CD8-positive, alpha-beta memory T cell (primary cell): ENCODE measurements at places on chromosomes 11 and 22. TPM values are rescaled to one million over a fixed set of nuclear protein-coding genes. Genes with fewer than 3 reads are reported as not detected.

DNA sequence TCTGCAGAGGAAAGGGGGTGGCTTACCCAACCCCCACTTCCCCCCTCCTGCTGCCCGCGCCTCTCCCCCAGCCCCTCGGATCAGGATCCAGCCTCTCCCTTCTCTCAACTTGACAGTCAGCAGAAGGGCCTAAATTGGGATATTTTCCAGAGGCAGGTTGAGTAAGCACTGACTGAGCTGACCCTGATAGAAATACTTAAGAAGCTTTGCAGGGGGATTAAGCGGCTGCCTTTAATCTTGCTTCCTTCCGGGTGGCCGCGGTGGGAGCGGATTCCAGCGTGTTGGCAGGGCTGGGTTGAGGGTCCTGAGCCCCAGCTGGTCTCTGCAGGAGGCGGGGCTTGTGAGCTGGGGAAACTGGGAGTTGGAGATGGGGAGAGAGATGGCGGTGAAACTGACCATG lies 445.2 kb downstream of the NTM start:
- H3K27ac ChIP-seq: no peak overlapping the region
- no peaks in the 10 kb centered on the region for H3K27me3 ChIP-seq
- no peak overlapping the region for H3K4me3 ChIP-seq
- no peaks in the 10 kb centered on the region for H3K36me3 ChIP-seq

- no peak for DNase-seq
- no peak overlapping the region for H3K27ac ChIP-seq
- H3K27me3 ChIP-seq: no peaks in the 10 kb centered on the region
Observed at GRCh38 chr11:1158681-1159487, 1.1 kb downstream of the MUC5AC start.

DNA sequence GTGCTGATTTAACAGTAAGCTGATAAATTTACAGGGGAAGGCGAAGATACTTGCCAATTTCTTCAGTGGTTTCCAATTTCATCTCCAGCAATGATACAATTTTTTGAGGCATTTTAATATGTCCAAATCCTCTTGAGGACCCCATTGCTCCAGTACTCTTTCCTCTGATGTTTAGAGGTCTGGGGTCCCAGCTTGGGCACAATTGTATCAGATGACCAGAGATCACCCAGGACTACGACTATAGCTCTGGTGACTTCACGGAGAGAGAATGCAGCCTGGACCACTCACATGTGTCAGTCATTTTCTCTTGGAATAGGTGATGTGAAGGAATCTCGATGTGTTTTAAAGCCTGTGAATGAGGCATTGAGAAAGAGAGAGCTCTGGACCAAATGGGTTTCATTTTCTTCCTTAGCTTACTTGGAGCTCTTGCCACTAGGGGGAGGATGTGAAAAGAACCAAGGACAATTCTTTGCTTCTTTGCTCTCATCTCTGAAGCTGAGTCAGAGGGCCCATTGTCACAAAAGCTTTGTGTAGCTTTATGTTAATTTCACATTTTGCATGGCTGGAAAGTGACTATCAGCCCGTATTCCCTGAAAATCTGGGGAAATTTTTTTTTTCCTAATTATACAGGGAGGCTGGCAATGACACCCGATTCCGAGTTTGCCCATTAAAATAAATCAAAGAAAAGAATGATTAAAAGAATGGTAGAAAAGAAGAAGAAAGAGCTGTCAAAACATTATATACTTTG lies 6.7 kb upstream of the CCDC90B start:
- no peaks in the 10 kb centered on the region for H3K4me1 ChIP-seq
- H3K27me3 ChIP-seq: no peaks in the 10 kb centered on the region
- no peaks in the 10 kb centered on the region for H3K36me3 ChIP-seq
- peak; percentile 47 for DNase-seq
- no peak overlapping the region for H3K27ac ChIP-seq

Gene PPFIBP2
- 3.9 TPM for total RNA-seq

- no peak overlapping the region for H3K27ac ChIP-seq
- no peak for DNase-seq
- no peak overlapping the region for H3K4me3 ChIP-seq
- peaks cover 17% of the 10 kb centered on the region for H3K36me3 ChIP-seq
- no peaks in the 10 kb centered on the region for H3K4me1 ChIP-seq
Observed at GRCh38 chr11:74980634-74981033, 8.1 kb upstream of the NEU3 start.

DNA sequence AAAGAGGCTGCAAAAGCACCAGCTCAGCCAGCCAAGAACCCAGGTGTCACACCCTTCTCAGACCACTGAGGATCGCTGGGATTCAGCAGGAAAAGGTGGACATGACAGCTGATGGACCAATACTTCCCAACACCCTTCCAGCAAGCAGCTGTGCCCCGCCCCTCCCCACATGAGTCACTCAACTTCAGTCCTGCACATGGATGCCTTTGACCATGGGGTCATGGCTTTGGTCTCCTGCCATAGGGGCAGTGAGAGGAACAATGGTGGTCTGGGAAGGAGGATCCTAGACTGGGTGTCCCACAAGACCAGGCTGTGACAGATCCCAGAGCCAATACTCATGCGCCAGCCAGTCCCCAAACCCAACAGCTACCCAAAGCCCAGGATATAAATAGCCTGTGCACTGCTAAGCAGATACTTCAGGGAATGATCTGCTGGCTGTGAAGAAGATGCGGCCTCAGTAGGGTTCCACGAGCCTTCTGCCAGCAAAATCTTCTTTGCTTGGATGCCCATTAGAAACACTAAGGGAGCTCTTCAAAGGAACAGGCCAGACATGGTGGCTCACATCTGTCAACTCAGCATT lies 5.5 kb upstream of the RGL4 start:
- no peaks in the 10 kb centered on the region for H3K36me3 ChIP-seq
- H3K27ac ChIP-seq: no peak overlapping the region
- DNase-seq: no peak
- no peaks in the 10 kb centered on the region for H3K27me3 ChIP-seq
- no peak overlapping the region for H3K4me3 ChIP-seq
- no peaks in the 10 kb centered on the region for H3K4me1 ChIP-seq

Gene CSTF3
- total RNA-seq: 37.7 TPM

DNA sequence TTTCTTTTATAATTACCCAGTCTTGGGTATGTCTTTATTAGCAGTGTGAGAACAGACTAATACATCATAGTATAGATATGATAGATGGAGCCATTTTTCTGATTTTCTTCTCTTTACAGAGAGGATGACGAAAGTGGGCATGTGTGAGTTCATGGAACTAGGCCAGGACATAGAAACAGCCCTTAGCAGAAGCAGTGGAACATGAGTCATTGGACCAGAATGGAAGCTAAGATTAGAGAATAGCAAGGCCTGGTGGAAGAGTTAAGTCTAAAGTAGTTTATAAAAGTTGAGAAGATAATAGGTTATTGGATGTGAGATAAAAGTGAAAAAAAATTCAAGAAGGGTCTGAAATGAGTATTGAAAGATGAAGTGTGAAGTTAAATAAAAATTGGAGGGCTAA lies 97.0 kb upstream of the MPPED2 start:
- H3K36me3 ChIP-seq: no peaks in the 10 kb centered on the region
- no peak for DNase-seq
- no peaks in the 10 kb centered on the region for H3K4me1 ChIP-seq

Gene ZFP91
- 61.0 TPM for total RNA-seq

DNA sequence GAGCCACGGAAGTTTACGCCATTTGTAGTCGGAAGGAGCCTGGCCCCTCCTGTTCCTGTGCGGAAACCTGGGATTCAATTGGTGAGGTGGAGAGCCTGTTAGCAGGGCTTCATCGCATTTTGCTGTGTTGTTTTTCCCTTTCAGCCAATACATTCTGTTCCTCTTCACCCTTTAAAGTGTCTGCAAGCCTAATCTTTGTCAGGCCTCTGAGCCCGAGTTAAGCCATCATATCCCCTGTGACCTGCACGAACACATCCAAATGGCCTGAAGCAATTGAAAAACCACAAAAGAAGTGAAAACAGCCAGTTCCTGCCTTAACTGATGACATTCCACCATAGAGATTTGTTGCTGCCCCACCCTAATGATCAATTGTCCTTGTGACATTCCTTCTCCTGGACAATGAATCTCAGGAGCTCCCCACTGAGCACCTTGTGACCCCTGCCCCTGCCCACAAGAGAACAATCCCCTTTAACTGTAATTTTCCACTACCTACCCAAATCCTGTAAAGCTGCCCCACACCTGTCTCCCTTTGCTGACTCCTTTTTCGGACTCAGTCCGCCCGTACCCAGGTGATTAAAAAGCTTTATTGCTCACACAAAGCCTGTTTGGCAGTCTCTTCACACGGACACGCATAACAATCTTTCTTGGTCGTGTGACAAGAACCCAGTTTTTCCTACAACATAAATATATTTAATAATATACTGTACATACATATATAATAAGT lies 37.1 kb upstream of the MMP12 start:
- H3K27ac ChIP-seq: no peak overlapping the region
- no peaks in the 10 kb centered on the region for H3K4me1 ChIP-seq
- no peak for DNase-seq
- H3K27me3 ChIP-seq: no peaks in the 10 kb centered on the region

GRCh38 chr11:119849872-119850271 lies 120.9 kb upstream of the NECTIN1 start:
- no peak overlapping the region for H3K4me3 ChIP-seq
- H3K27me3 ChIP-seq: no peaks in the 10 kb centered on the region
- H3K4me1 ChIP-seq: no peaks in the 10 kb centered on the region
- DNase-seq: no peak
- no peaks in the 10 kb centered on the region for H3K36me3 ChIP-seq

- H3K4me1 ChIP-seq: no peaks in the 10 kb centered on the region
- no peak for DNase-seq
- no peak overlapping the region for H3K4me3 ChIP-seq
- no peak overlapping the region for H3K27ac ChIP-seq
Observed at GRCh38 chr22:50089231-50089630, 575 bp upstream of the MOV10L1 start.

Gene TMEM126A
- 73.0 TPM for total RNA-seq

- H3K4me1 ChIP-seq: no peaks in the 10 kb centered on the region
- no peaks in the 10 kb centered on the region for H3K27me3 ChIP-seq
- H3K27ac ChIP-seq: no peak overlapping the region
- DNase-seq: no peak
- no peak overlapping the region for H3K4me3 ChIP-seq
Observed at GRCh38 chr11:129989149-129989813, 13.4 kb downstream of the PRDM10 start.

DNA sequence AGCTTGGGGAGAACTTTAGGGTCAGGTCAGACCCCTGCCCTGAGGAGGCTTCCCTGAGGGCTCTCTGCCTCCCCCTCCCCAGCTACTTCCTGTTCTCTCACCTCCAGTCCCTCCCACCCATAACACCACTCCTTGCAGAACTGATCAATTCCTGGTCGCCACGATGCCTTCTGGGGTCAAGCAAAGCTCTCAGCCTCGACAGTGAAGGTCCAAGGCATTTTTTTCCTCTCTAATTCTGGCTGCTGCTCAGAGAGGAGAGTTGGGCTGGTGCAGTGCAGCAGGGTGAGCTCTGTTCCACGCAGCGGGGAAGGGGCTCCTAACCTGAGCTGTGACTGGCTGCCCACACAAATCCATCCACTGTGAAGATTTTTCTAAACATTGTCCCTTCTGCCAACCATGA lies 628.4 kb downstream of the BRD1 start:
- no peak for DNase-seq
- H3K4me3 ChIP-seq: no peak overlapping the region
- no peak overlapping the region for H3K27ac ChIP-seq
- H3K27me3 ChIP-seq: no peaks in the 10 kb centered on the region

- no peaks in the 10 kb centered on the region for H3K4me1 ChIP-seq
- no peaks in the 10 kb centered on the region for H3K27me3 ChIP-seq
- no peak overlapping the region for H3K4me3 ChIP-seq
- no peaks in the 10 kb centered on the region for H3K36me3 ChIP-seq
Observed at GRCh38 chr22:31127181-31127772, 4.5 kb downstream of the INPP5J start.

Gene CLDN5
- not detected for total RNA-seq

Gene PRR33
- not detected for total RNA-seq

DNA sequence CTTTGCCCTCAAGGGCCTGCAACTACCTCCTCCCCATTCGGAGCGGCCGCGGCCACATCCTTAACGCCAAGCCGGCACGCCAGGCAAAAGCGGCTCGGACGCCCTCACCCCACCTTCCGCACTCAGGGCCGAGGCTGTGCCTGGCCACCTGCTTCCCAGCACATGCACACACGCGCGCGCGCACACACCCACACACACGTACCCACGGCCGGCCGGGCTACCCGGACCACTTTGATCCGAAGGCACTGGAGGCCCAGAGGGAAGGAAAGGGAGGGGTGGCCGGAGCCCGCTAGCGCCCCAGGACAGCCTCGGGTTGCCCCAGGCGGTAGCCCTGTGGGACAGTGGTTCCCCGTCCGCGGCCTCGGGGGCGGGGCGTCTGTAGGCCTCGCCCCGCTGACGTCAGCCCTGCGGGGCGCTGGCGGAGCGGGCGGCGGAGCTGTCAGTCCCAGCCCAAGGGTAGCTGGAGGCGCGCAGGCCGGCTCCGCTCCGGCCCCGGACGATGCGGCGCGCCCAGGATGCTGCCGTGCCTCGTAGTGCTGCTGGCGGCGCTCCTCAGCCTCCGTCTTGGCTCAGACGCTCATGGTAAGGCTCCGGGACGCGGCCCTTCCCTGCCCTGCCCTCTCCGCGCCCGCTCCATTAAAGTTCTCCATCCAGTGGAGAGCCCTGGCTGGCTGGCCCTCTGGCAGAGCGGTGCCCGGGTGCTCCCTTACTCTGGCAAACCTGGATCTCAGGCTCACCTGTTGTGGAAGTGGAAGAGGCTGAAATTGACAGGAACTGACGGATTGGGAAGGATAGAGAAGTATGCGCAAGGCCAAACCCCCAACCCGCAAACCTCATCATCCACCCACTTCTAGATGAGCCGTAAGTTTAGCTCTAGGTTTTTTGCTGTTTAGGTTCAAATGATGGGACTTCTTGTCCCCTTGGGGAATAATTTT lies at the start of gene IL10RA:
TSS of gene IL10RA (plus strand) at position 442 of the 935 bp plus-strand sequence. CDS start at position 516, 74 bp downstream.
- peak; percentile 78 for DNase-seq
- no peaks in the 10 kb centered on the region for H3K27me3 ChIP-seq
- peaks cover 38% of the 10 kb centered on the region for H3K36me3 ChIP-seq
- H3K4me3 ChIP-seq: peak within 1 kb of the TSS; percentile 100

Gene OR52I2
- not detected for total RNA-seq

Gene CARD10
- 0.31 TPM for total RNA-seq

DNA sequence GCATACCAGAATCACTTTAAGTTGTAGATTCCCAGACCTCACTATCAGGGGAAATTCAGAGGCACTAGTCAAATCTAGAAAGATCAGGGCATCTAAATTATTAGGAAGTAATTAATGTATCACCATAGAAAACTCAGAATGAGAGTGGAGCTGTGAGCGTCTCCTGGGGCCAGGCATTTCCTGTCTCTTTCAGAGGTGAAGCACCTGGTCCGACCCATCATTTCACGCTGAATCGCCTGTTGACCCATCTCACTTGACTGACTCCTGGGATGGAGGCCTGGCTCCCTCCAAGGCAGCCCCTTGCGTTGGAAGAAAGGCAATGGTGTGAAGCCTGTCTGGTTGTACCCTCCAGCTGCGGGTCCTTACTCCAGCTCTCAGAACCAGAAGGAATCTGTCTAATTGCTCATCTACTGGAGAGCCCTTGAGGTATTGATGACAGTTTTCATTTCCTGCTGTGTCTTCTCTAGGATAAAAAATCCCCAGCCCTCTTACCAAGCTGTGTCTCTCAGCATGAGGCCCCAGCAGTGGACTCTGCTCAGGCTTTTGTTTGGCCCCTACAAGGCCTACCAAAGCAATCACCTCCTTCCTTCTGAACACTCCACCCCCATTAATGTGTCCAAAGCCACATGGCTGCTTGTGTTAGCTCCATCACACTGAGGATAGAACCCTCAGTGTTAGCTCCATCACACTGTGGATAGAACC lies 93.2 kb upstream of the SYT13 start:
- H3K4me1 ChIP-seq: peaks cover 12% of the 10 kb centered on the region
- H3K27me3 ChIP-seq: no peaks in the 10 kb centered on the region
- no peak overlapping the region for H3K4me3 ChIP-seq
- H3K27ac ChIP-seq: no peak overlapping the region
